RPMI7951 (cell line): ENCODE measurements at places on chromosomes 16 and 17.
A peak's percentile ranks its signal among the peaks of the same experiment; 100 is the strongest.

GRCh38 chr16:58500430-58501241 lies 693 bp downstream of the NDRG4 start:
- DNase-seq = no peak

GRCh38 chr17:27069842-27070508 lies 223.9 kb upstream of the WSB1 start:
- no peak for DNase-seq

GRCh38 chr16:23414731-23415130 lies 38.3 kb downstream of the COG7 start:
- no peak for DNase-seq

DNA sequence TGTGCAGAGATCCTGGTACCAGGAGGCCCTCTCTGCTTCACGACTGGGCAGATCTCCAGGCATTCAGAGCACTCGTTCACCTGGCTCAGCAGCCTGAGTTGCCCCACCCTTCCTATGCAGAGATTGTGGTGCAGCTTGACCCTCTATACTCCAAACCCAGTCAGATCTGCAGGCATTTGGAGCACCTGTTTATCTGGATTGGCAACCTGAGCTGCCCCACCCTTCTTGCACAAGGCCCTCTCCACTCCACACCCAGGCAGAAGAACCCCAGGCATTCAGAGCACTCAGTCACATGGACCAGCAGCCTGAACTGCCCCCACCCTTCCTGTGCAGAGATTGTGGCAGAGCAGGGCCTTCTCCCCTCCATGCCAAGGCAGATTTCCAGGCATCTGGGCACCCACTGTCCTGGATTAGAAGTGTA lies 88.4 kb upstream of the CDH5 start:
- no peak for DNase-seq

GRCh38 chr17:1108765-1109605 lies 70.8 kb downstream of the ABR start:
- DNase-seq = peak; percentile 61

- peak; percentile 30 for DNase-seq
Observed at GRCh38 chr17:51653878-51654277, 393.5 kb downstream of the UTP18 start.

DNA sequence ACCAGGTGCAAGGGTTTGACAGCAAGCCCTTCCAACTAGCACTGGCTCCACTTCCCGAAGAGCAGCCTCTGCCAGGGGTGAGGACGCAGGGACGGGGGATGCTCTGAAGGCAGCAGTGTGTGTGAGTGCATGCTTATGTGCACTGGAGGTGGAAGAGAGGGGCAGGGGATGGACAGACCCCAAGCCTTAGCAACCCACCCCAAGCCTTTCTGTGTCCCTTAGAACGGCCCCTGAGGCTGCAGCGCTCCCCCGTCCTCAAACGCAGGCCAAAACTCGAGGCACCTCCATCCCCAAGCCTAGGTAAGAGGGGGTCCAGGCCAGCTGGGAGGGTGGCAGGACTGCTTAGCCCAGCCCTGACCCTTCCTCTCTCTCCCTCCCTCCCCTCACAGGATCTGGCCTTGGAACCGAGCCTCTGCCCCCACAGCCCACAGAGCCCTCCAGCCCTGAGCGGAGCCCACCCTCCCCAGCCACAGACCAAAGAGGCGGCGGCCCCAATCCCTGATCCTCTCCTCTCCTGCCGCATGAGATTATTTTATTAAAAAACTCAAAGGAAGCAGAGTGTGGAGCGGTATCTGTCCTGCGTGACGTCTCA lies 2.9 kb downstream of the ACD start:
- no peak for DNase-seq

DNA sequence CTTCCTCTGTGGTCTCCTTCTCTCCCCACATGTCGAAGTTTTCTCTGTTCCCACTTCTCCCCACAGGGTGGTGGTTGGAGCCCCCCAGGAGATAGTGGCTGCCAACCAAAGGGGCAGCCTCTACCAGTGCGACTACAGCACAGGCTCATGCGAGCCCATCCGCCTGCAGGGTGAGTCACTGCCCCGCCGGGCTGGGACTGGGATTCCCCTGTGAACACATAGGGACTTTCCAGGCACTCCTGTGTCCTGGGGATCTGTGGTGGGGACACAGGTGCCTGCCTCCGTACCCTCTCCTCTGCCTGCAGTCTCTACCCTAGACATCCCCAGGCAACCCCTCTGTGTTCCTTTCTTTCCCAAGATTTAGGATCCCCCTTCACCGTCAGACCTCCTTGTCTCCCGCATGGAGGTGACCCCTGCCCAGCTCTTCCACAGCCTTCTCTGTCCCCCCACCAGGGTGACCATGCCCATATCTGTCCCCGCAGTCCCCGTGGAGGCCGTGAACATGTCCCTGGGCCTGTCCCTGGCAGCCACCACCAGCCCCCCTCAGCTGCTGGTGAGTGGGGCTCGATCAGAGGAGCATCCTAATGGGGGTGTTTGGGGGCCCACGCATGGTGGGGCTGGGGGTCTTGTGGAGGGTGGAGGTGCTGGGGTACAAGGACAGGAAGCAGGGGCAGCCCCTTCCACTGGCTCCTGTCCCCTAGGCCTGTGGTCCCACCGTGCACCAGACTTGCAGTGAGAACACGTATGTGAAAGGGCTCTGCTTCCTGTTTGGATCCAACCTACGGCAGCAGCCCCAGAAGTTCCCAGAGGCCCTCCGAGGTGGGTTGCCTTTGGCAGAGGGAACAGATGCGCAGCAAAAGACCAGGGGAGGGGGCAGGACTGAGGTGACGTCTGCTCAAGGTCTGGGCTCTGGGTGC lies 5.8 kb downstream of the ITGAM start:
- peak; percentile 81 for DNase-seq

DNA sequence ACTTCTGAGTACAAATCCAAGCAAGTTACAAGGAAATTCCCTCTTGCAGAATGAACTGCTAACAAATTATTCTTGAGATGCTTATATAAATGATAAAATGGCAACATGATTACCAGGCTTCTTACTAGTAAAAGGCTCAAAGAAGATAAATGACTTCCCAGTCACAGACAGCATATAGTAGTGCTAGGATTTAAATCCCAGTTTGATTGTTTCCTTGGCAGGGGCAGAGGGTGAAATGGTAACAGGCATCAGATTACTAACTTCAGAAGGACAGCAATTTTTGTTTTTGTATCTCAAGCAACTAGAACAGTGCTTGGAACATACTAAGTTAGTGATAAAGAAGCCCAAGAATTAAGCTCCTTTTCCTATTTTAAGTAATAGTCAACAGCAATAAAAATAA lies 102.8 kb downstream of the SSH2 start:
- no peak for DNase-seq

GRCh38 chr17:58289869-58290268 lies 9.1 kb upstream of the MPO start:
- no peak for DNase-seq

DNA sequence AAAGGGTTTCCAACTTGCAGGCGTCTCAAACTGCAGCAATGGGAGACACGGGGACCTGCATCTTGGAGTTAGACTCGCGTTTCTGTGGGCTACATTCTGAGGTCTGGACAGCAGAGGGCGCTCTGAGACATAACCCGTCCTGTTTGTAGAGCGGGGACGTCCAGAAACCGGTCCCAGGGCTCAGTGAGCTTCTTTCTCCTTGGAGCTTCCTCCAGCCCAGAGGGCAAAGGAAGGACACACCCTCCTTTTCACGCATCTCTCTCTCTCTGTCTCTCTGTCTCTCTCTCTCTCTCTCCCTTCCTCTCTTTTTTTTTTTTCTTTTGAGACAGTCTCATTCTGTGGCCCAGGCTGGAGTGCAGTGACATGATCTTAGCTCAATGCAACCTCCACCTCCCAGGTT lies 19.8 kb downstream of the COX4I1 start:
- peak; percentile 72 for DNase-seq

- no peak for DNase-seq
Observed at GRCh38 chr16:27724482-27725235, 174.7 kb downstream of the KATNIP start.

DNA sequence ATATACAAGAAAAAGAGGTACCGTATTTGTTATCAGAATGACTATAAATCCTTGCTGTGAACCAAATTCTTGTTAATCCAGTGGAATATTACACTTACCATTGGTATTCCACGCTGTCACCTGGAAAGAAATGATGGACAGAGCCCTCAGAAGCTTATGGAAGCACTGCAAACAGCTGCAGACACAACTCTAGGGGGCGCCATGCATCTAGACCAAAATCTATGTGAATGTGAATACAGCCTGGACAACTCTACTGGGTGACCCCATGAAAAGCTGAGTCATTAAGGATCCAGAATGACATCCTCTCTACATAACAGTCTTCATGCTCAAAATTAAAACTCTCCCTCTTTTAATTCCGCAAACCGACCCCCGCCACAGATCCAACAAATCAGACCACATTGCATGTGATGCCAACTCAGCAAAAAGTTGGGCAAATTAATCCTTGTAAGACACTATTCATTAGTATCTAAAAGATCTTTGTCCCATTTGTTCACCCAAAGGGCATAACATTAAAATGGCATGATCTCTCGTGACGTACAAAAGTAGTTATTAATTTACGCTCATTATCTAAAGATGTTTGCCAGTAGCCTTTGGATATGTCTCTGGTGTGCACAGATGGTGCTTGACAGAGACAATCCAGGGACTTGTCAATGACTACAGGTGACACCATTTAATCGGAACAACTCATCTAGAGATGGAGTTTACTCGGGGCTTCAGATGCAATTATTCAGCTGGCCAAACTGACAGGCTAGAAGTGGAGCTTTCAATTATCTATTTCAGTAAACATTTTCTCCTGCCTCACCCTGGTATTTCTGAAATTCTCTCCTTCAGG lies 552.7 kb upstream of the PSMD7 start:
- peak; percentile 17 for DNase-seq

- DNase-seq = no peak
Observed at GRCh38 chr16:78154729-78155461, 55.4 kb downstream of the WWOX start.

DNA sequence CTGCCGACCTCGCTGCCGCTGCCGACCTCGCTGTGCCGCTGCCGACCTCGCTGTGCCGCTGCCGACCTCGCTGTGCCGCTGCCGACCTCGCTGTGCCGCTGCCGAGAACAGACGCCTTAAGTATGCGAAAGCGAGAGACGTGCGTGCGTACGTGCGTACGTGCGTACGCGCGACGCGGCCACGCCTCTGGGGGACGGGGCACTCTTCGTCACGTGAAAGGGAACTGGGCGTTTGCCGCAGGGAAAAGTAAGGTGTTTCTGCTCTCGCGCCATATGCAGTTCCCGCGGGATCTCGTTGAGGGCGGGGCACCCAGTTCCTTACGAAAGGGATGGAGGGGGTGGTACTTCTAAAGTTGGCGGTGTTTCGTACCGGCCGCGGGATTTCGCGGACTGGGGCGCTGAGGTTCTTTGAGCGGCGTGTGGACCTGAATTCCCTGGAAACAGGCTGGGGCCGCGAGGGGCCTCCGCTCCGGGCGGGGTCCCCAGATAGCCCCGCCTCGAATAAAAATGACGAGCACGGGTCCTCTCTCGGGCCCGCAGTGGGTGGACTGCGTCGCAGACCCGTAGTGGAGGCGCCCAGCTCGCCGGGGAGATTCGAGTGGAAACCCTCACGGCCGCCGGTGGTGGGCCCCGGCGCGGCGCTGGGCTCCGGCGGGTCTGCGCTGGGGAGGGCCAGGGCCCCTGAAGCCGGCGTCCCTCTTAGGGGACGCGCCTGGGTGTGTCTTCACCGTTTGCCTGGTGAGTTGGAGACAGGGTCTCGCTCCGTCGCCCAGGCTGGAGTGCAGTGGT lies at the start of gene EIF4A3:
Gene EIF4A3 (minus strand): TSS at position 94 of the 788 bp plus-strand sequence. CDS start 167 bp downstream, outside the sequence.
- DNase-seq = peak; percentile 97

- peak; percentile 68 for DNase-seq
Observed at GRCh38 chr16:53503991-53504663, 1.1 kb upstream of the AKTIP start.

DNA sequence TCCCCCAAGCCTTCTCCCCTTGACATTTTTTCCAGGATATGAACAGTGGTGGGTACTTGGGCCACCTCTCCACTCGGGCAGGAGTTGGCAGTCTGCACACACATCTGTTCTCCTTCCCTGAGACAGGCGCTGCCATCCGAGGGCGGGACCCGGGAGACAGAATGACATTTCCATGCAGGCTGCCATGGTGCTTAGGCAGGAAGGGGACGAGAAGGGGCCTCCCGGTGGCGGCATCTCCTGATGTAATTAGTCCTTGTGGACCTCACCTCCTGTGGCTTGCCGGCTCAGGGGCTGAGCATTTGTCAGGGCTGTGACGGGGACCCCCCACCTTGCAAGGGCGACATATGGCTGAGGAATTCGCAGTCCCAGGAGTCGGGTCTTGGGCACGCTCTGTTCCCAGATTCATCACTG lies 197.2 kb downstream of the FOXL1 start:
- peak; percentile 43 for DNase-seq

- no peak for DNase-seq
Observed at GRCh38 chr16:56594292-56594619, 4.9 kb downstream of the MT3 start.

DNA sequence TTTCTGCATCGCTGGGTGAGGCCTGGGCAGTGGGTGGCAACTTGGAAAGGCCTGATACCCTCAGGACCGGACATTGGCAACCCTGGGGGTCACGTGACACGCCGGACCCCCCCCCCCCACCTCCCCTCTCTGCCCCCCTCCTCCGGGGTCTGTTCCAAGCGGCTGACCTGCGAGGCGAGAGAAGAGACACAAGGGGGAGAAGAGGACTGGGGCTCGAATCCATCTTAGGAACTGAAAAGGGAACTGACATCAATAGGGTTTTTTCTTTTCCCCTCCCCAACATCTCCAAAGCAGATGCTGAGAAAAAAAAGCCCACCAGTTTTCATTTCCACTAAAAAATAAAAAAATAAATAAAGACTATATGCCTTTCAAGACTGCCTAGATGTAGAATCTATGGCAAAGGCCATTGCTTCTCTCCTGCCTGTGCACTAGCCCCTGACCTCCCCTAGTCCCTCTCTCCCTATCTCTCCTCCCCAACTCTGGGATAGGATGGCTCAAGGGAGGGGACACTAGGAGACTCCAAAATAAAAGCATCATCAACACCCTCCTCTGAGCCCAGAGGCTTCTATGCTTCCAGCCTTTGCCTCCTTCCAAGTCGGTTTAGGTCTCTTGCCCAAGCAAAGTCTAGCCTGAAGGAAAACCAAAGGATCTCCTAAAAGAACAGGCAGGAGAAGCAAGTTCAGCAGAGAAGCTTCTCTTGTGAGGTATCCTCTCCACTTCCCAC lies 7.7 kb upstream of the HOXB2 start:
- no peak for DNase-seq

GRCh38 chr17:62895320-62896301 lies 70.4 kb upstream of the TANC2 start:
- DNase-seq = no peak

DNA sequence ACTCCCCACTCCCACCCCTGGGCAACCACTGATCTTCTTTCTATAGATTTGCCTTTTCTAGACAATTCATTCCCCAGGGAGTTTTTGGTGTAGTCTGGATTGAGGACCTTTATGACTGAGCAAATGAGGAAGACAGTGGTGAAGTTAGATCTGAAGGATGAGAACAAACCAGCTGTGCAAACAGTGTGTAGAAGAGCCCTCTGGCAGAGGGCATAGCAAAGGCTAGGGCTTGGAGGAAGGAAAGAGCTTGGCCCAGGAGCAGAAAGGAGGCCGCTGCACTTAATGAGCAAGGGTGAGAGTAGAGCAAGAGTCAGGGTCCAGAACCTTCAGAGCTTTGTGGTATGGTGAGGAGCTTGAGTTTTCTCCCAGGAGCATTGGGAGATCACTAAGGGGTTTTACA lies 352.7 kb downstream of the CA10 start:
- no peak for DNase-seq
